Kidney (tissue), 22 donors: ENCODE measurements at places on chromosomes 4 and X. TPM values are rescaled to one million over a fixed set of nuclear protein-coding genes. Genes with fewer than 3 reads are reported as not detected.

Gene BBS12
- 9.9 TPM for total RNA-seq

DNA sequence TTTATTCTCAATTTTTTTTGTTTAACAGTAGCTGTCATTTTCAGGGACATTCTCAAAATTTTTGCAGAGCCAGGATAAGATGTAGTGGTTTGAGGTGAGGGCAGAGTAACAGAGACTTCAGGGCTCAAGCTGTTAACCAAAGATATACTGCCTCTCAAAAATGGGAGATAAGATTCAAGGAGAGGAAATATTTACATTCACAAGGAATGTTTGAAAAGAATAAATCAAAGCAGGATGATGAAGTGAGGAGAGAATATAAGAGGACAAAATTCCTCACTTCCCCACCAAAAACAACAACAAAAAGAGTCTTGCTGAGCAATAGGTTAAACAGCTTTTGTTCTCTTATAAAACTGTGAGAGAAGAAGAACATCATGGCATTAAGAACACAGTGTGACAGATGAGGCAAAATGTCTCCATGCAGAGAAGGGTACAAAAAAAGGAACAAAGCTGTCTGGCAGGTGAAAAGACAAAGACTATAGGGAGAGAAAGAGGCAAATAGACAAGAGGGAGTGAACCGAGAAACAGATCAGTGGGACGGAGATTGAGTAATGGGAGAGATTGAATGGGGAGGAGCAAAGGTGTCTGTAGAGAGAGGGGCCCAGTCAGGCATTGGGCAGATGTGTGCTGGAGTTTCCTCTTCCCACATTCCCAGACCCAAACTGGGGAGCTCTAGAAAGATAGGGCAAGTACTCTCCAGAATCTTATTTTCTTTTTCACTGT is 106.1 kb upstream of the TMEM150C start:
- H3K4me1 ChIP-seq = peaks cover 3% of the 10 kb centered on the region
- DNase-seq = no peak
- no peak overlapping the region for H3K27ac ChIP-seq
- no peak overlapping the region for H3K4me3 ChIP-seq

- H3K27ac ChIP-seq = no peak overlapping the region
- no peaks in the 10 kb centered on the region for H3K36me3 ChIP-seq
- no peak overlapping the region for H3K4me3 ChIP-seq
These were observed 252.0 kb upstream of the PPARGC1A start for GRCh38 chr4:24141836-24142235.

- no peak for DNase-seq
- no peak overlapping the region for H3K4me3 ChIP-seq
- no peak overlapping the region for H3K27ac ChIP-seq
- no peaks in the 10 kb centered on the region for H3K4me1 ChIP-seq
- H3K27me3 ChIP-seq = no peaks in the 10 kb centered on the region
These were observed 743.8 kb upstream of the INTU start for GRCh38 chr4:126888968-126889367.

Gene MAGEA11
- total RNA-seq = not detected
